Esophagus squamous epithelium (tissue), 5 donors: ENCODE measurements at places on chromosomes 5 and 9.

DNA sequence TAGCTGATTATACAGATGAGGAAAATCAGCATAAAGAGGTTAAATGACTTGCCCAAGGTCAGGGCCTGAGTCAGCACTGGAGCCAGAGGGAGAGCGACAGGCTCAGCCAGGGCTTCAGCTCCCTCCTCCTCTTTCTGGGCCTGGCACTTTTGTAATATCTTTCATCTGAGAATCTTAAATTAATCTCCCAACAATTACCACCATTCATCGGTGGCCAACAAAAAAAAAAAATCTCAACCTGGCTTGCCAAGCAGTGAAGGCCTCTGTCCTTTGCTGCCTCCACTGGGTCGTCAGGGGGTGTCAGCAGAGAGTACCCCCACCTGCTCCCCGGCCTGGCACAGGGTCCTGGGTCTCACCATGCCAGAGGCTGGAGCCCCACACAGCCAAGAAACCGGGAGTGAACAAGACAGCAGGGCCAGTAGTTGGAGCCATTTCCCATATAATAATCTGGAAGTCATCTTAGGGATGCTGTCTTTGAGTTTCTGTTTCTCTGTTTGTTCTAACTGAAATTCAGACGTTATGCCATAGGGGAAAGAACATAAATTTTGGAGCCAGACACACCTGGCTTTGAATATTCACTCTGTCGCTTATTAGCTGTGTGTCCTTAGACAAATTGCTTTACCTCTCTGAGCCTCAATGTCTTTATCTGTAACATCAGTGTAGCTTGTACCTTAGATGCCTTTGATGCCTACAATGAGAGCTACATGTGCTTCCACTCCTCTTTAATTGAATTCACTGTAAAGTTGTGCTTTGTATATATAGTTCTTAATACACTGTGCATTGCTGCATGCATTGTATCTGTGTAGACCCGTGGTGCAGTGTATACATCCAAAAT is 299.9 kb upstream of the MSX2 start:
- DNase-seq = no peak

GRCh38 chr5:151895660-151896030 is 29.0 kb downstream of the GLRA1 start:
- DNase-seq = no peak

GRCh38 chr5:148807851-148808250 is 18.6 kb upstream of the ADRB2 start:
- DNase-seq = no peak

GRCh38 chr5:91486638-91487037 is 103.5 kb upstream of the ARRDC3 start:
- no peak for DNase-seq

GRCh38 chr5:2257326-2258244 is 374.9 kb upstream of the IRX4 start:
- DNase-seq = no peak

- no peak for DNase-seq
These were observed 38.7 kb upstream of the SLC36A1 start for GRCh38 chr5:151408591-151409230.

- no peak for DNase-seq
These were observed 278.0 kb upstream of the NUDT12 start for GRCh38 chr5:103840600-103840999.

GRCh38 chr9:470552-471194 is 256.0 kb downstream of the DOCK8 start:
- DNase-seq = no peak

DNA sequence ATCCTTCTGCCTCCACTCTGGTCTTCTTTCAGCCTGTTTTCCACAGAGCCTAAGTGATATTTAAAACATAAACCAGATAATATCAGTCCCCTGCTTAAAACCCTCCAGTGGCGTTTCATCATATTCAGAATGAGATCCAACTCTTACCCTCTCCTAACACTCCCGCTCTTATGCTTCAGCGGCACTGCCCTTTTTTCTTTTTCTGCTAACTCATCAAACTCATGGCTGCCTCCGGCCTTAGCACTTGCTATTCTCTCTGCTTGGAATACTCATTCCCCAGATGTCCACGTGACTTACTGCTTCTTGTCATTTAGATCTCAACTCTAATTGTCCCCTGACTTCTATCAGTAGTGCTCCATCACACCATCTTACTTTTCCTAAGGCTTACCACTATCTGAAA is 73.6 kb downstream of the PIP5K1B start:
- no peak for DNase-seq

DNA sequence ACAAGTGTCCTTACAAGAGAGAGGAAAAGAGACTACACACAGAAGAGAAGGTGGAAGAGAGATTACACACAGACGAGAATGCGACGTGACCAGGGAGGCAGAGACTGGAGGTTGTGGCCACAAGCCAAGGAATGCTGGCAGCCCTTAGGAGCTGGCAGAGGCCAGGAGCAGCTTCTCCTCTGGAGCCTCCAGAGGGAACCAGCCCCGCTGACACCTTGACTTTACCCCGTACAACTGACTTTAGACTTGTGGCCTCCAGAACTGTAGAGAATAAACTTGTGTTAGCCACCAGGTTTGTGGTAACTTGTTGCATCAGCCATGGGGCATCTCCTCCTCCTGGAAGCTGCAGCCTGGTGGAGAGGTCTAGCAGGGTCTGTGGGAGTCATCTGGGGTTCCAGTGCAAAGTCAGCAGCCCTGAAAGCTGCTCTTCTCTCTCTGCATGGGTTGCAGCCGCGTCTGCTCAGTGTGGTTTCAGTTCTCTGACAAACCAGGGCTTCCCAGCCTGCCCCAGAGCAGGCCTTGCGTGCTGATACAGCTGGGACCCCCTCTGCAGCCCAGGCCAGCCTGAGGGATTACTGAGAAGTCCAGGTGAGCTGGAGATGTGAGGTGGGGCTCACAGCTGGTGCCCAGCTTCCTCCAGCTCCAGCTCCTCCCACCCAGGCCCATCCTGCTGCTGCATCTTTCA is 30.8 kb upstream of the CNOT6 start:
- no peak for DNase-seq

- DNase-seq = no peak
These were observed 113.7 kb downstream of the HTR4 start for GRCh38 chr5:148540647-148541046.

DNA sequence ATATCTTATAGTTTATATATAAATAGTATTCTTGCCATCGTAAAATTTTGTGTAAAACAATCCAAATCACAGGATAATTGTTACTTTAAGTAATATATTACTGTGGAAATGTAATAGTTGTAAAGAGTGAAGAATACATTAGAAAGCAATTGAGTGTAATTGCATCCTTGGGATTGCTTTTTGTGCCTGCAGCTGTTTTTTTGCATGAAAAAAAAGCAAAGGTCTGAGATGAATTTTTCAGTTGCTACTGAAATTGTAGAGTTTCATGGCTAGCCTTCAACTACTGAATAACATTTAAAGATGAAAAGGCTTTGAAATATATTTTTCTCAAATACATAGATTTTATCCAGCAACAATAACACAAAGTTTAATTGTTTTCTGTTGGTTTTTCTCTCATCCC is 232.0 kb upstream of the FAM174A start:
- no peak for DNase-seq

GRCh38 chr9:27800159-27800558 is 226.9 kb upstream of the C9orf72 start:
- no peak for DNase-seq

DNA sequence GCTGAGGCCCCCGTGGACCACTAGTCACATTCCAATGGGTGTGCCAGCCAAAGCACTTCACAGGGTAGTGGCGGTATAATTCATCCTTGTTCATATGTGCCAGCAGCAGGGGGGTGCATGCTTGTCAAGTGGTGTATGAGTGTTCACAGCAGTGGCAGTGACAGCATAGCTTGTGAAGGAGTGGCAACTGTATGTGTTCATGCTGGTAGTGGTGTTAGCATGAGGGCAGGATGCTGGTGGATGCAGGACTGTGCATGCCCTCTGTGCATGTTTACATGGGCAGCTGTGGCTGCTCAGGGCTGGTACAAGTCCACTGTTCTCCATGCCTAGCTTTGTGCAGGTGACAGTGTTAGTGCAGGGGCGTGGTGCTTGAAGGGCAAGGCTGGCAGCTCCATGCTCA is 253.4 kb upstream of the DMAC1 start:
- DNase-seq = no peak

GRCh38 chr5:72206160-72206559 is 98.9 kb downstream of the MAP1B start:
- no peak for DNase-seq

GRCh38 chr9:25177858-25178257 is 500.4 kb downstream of the TUSC1 start:
- DNase-seq = no peak

- DNase-seq = no peak
These were observed 816.5 kb downstream of the EFNA5 start for GRCh38 chr5:106854105-106854687.

DNA sequence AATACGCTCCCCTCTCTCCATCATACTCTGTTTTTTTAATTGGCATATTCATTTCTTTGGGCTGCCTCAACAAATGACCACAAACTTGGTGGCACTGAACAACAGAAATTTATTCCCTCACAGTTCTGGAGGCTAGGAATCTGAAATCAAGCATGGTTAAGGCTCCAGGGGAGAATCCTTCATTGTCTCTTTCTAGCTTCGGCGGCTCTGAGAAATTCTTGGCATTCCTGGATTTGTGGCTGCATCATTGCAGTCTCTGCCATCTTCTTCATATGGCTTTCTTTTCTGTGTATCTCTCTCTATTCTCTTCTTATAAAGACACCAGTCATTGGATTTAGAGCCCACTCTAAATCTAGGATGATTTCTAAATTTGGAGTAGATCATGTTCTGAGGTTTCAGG is 10.9 kb upstream of the SLC24A2 start:
- DNase-seq = no peak

- DNase-seq = no peak
These were observed 1375.4 kb upstream of the WWC1 start for GRCh38 chr5:166916021-166916420.

GRCh38 chr9:91677822-91678436 is 254.3 kb upstream of the NFIL3 start:
- no peak for DNase-seq

DNA sequence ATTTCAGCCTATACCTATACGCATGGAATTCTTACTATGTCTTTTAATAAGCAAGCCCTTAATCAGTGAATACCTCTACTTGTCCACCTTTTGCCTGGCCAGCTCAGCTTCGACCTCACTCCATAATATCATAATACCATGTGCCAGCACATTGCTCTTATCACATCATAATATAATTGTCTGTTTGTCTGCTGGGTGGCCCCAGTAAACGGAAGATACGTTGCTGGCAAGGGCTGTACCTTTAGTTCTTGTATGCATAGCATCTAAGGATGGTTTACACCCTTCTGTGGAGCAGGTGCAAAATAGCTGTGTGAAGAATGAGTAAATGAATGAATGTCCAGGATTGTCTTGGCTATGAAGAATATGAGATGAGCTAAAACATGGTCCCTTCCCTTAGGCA is 29.9 kb downstream of the SV2C start:
- no peak for DNase-seq

DNA sequence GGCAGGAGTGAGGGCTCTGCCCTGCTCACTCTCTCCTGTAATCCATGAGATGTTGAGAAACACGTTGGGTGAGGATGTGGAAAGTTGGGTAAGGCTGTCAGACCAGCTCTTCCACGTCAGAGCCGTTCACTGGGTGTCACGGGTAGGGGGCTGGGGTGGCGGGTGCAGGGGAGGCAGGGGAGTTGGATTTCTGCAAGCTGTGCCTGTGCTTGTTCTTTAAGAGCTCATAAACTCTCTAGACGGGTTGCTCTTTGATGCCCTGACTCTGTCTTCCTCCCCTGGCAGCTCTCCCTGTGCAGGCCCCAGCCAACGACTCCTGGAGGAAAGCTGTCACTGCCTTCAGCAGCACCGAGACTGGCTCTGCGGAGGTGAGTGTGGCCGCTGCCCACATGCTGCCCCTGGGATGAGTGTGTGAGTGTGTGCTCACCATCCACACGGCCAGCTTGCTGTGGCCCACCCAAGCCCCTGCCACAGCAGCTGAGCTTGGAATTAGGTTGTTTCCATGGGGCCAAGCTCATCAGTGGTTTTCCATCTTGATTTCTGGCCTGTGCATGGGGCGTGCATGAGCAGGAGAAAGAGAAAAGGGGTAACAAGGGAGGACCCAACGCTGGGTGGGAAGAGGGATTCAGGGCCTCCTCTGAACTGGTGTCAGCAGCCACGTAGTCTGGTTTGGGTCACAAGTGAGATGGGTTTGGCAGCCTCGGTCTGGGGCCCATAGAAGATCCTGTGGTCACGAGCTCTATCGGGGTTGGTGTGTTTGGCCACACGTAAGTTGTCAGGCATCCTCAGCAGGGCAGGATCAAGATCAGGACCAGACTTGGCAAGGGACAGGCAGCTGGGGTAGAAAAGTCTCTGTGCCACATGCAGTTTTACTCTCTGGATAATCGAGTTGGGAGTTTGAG is 21.0 kb upstream of the POMT1 start:
- no peak for DNase-seq

GRCh38 chr5:9502050-9502834 is 43.6 kb downstream of the SEMA5A start:
- DNase-seq = no peak

GRCh38 chr5:127313847-127314473 is 23.4 kb downstream of the MEGF10 start:
- no peak for DNase-seq

DNA sequence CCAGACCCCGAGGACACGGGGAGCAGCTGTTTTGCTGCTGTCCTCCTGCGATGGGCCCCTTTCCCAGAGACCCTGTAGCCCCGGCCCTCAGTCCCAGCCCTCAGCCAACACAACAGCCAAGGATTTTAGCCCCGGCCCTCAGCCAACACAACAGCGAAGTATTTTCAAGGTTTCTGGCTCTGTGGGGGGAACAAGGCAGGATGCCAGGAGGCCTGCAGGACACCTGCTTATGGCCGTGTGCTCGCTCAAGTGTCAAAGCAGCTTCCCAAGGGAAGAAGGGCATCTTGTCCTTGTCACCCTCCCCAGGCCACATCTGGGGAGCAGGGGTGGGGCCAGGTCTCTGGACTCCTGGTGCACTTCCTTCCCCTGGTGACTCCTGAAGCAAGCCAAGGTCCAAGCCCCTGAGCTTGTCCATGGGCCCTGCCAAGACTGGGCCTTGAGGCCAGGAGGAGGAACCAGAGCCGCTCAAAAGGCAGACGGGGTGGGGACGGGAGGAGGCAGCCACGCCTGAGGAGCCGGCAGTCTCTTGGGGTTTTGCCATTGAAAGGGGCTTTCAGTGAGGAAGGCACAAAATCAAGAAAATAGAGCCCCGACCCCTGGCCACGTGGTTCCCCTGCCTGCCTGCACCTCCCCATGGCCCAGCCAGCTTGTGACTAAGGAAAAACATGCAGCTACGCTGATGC is 10.8 kb downstream of the KCNT1 start:
- no peak for DNase-seq

GRCh38 chr5:114238771-114239313 is 123.0 kb upstream of the KCNN2 start:
- no peak for DNase-seq

DNA sequence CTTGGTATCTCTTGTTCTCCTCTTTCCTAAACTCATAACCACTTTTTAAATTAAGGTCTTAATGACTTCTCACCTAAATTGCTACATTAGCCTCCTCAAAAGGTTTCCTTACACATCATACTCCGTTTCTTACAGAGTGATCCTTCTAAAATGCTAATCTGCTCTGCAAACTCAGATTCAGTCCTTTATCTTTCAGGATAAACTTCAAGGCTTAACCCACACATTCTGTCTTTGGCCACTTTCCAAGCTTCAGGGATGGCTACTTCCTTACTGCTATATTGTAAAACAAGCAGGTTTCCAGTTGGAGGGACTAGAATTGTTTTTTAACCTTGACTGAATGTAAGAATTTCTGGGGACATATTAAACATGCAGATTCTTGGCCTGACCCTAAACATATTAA is 105.5 kb upstream of the CHD1 start:
- no peak for DNase-seq
